ENCODE measurements at places on chromosomes 3 and 15.

GRCh38 chr3:69890084-69890483 is 109.4 kb upstream of the SAMMSON start:
- no peak for DNase-seq

GRCh38 chr3:12590096-12590495 is 33.2 kb downstream of the MKRN2 start:
- no peak for DNase-seq

DNA sequence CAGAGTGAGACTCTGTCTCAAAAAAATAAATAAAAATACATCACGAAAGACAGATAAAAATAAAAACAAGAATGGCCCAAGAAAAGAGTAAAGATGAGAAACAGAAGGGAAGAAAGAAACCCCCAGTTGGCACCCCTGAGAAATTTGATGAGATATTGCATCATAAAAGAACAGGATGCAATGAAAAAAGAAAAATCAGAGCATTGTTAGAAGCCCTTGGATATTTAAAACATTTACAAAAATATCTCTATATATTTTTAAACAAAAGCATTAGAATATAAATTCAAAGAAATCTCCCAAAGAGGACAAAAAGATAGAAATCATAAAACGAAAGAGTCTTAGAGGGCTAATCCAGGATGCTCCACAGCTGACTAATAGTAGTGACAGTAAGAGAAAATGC is 18.6 kb upstream of the ZBTB38 start:
- no peak for DNase-seq

GRCh38 chr3:194998948-194999347 is 272.0 kb downstream of the XXYLT1 start:
- no peak for DNase-seq

GRCh38 chr3:197700095-197700494 is 36.6 kb downstream of the RUBCN start:
- no peak for DNase-seq

Measured in chondrocyte (in vitro differentiated cells).